ENCODE measurements at places on chromosomes 3 and 15.

DNA sequence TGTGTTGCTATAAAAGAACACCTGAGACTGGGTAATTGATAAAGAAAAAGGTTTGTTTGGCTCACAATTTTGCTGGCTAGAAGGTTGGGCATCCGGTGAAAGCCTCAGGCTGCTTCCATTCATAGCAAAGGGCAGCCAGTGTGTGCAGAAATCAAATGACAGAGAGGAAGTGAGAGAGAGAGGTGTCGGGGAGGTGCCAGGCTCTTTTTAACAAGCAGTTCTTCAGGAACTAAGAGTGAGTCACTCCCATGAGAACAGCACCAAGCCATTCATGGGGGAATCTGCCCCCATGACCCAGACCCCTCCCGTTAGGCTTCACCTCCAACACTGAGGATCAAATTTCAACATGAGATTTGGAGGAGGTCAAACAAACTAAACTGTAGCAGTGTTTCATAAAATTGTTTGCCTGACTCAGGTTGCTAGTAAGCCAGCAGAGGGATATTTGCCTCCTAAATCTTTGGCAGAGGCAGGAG, 4.5 kb upstream of the PARP15 start:
- DNase-seq = no peak

DNA sequence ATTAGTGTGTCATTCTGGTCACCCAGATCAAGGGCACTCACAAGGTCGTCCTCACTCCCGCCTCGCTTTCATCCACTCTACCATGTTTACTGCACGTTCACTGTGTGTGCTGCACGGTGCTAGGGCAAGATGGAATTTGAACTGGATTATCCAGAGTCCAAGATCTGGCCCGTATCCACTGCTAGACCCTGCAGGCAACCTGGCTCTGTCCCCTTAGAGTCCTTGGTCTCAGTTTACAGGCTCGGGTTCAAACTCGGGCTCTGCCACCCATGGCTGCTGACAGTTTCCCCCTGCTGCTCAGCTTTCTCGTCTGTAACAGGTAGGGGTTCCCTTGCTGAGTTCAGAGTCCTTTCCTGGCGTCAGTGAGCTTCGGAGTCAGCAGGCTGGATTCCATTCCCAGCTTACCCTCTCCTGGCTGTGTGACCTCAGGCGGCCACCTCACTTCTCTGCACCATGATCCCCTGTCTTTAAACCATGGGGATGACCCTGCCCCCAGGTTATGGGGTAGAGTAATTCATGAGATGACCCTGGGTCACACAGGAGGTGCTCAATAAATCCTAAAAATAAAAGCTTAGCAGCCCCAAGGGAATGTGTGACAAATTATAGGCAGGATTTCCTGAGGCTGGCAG, 79.6 kb upstream of the SLC6A6 start:
- DNase-seq = no peak

- DNase-seq = no peak
Observed at GRCh38 chr15:66452420-66452819, 45.1 kb downstream of the SNAPC5 start.

DNA sequence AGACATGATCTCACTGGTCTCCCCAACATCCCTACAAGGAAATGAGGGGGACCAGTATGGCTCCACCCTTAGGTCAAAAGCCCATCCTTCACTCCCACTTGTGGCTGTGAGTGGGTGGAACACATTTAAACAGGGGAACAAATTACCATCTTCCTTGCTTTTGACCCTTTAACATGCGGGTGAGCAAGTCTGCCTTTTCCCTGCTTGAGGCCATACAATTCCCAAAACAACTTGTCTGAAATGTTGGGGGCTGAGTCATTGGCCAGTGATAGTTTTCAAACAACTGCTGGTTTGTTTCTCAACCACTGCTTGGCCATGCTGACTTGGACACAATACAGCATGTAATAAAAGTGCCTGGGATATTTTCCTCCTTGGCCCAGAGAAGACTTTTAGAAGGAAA, 39.6 kb downstream of the COL8A1 start:
- no peak for DNase-seq

GRCh38 chr15:34122771-34123183, 20.9 kb downstream of the PGBD4 start:
- DNase-seq = no peak

Data from left colon (tissue), 2 donors.